ENCODE measurements at places on chromosomes 1 and 21. TPM values are rescaled to one million over a fixed set of nuclear protein-coding genes. Genes with fewer than 3 reads are reported as not detected.

The CTSK gene
- total RNA-seq, result 4.5 TPM

The TRIM67 gene
- not detected for total RNA-seq

The MTFR1L gene
- total RNA-seq, result 30.7 TPM

The ZYG11B gene
- 13.6 TPM for total RNA-seq

The XKR8 gene
- total RNA-seq, result 6.6 TPM

The FAM163A gene
- total RNA-seq, result not detected

The GJA5 gene
- total RNA-seq, result not detected

The NR1I3 gene
- not detected for total RNA-seq

The IRF6 gene
- total RNA-seq, result not detected

The ANKRD35 gene
- 0.48 TPM for total RNA-seq

The PPM1J gene
- total RNA-seq, result 0.32 TPM

The OR2L13 gene
- not detected for total RNA-seq

The NECTIN4 gene
- total RNA-seq, result 0.18 TPM

All from T-helper 2 cell treated with Interferon-gamma antibody and Interleukin-4, amounts not matched to agents 100 ng/mL and 5 ng/mL, for 36 hours (primary cell).